ENCODE measurements at places on chromosomes 2 and 18. TPM values are rescaled to one million over a fixed set of nuclear protein-coding genes. Genes with fewer than 3 reads are reported as not detected.

- H3K4me1 ChIP-seq: no peaks in the 10 kb centered on the region
- H3K27me3 ChIP-seq: no peaks in the 10 kb centered on the region
- no peak overlapping the region for H3K4me3 ChIP-seq
- no peak for DNase-seq
These were observed 139.0 kb upstream of the LINC00305 start for GRCh38 chr18:64287926-64288325.

DNA sequence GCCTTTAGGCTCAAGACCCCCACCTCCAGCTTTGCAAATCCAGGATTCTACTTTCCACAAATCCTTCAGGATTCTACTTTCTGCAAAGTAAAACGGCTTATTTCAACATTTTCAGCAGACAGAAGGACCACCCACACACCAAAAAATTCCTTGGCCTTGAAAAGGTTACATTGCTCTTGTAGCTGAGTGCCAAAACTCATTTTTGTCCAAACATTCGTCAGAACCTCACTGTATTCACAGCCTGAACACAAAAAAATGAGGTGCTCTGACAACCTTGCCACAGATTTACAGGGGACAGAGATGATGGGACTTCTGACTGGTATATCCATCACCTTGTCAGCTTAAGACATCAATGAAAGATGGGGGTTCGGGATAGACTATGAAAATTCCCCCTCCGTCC lies 63.0 kb upstream of the COX7A2L start:
- H3K36me3 ChIP-seq: no peaks in the 10 kb centered on the region
- H3K27ac ChIP-seq: no peak overlapping the region
- no peak overlapping the region for H3K4me3 ChIP-seq

DNA sequence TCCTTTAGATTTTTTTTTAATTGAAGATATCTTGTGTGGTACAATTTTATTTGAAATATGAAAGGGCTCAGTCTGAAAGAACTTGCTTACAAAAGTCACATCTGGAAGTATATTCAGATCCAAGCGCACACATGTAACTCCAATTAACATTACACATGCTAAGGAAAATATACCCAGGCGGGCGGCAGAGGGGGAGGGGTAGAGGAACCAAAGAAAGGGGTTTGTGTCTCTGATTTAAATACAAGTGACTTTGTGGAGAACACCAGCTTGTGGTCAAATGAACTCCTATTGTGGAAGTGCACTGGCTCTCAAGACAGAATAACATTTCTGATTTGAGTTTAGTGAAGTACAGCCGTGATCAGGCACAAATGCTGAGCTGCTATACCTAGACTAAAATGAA lies 280.2 kb upstream of the SOX11 start:
- no peaks in the 10 kb centered on the region for H3K36me3 ChIP-seq
- no peak overlapping the region for H3K27ac ChIP-seq
- no peaks in the 10 kb centered on the region for H3K4me1 ChIP-seq
- no peak for DNase-seq
- no peak overlapping the region for H3K4me3 ChIP-seq

- no peak for DNase-seq
- no peaks in the 10 kb centered on the region for H3K36me3 ChIP-seq
- no peak overlapping the region for H3K4me3 ChIP-seq
These were observed 927.0 kb upstream of the CRIM1 start for GRCh38 chr2:35428548-35428947.

TRIM54 gene
- polyA plus RNA-seq: 0.77 TPM

DNA sequence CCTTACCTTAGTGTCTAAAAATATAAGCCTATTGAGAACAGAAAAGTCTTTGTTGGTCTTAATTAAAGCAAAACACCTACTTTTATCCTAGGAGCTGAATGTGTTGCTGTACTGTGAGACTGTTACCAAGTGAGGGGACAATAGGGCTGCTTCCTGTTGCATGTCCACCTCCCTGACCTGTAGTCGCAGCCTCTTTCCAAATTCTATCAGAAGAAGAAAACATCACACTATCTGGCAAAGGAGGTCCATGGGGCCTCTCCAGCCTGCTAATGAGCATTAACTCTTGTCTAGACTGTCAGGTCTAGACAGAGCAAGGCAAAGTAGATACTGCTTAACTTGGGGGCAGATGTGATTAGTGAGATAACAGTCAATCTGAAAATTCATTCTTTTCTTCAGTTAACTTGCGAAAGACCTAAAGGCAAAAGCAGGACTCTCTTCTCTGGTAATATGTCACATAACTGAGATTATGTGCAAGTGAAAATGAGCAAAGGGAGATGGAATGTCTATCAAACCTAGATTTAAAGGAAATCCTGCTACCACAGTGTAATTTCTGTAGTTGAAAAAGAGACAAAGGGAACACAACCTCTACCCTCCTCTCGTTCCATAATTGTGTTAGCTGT lies 66.9 kb downstream of the CDH20 start:
- H3K27me3 ChIP-seq: no peaks in the 10 kb centered on the region
- no peak overlapping the region for H3K27ac ChIP-seq
- no peaks in the 10 kb centered on the region for H3K4me1 ChIP-seq

DNA sequence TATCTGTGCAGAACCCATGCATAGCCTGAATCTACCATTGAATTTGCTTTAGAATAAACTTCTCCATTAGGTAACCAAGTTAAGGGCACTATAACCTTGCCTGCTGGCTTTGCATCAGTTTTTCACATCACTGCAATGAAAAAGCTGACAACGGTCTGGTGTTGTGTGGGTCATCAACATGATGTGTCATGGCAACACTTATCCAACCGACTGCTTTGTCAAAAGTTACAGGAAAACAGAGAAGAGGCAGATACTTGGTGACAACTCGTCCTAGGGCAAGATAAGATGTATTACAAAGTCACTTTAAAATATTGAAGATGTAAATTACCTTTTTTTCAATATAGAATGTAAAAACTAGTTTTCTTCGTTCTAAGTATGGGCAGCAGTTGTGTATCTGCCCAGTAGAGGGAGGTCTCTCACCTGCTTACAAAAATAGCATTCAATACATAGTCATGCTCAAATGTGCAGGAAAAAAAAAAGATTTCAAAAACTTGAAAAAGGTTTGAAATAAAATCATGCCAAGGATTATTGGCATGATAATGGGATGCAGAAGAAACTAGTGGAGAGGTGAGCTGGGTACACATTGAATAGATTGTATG lies 96.3 kb downstream of the EVA1A start:
- no peaks in the 10 kb centered on the region for H3K36me3 ChIP-seq
- no peaks in the 10 kb centered on the region for H3K4me1 ChIP-seq
- H3K27me3 ChIP-seq: no peaks in the 10 kb centered on the region
- DNase-seq: no peak

DNA sequence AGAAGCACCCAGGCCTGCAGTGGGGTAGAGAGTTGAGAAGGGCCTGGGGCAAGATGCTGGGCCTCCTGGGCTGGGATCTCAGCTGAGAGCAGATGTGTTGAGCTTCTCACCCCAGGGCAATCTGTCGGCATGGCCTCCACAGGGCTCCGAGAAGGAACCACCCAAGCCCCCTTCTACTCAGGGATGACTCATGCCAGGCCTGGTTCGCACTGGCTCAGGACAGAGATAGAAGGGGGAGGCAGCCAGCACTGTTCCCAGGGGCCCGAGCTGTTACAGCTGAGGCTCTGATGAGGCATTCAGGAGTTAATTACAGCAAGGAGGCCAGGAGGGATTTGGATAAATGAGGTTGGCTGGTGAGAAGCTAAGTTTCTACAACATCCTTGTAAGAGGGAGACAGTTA lies 62.5 kb downstream of the CENPO start:
- peak; percentile 50 for DNase-seq
- no peaks in the 10 kb centered on the region for H3K36me3 ChIP-seq
- no peak overlapping the region for H3K4me3 ChIP-seq
- peak overlapping the region; percentile 54 for H3K27ac ChIP-seq
- H3K27me3 ChIP-seq: no peaks in the 10 kb centered on the region

DNAJC5G gene
- polyA plus RNA-seq: not detected

UPP2 gene
- not detected for polyA plus RNA-seq

EPHA4 gene
- 2.9 TPM for polyA plus RNA-seq

DNA sequence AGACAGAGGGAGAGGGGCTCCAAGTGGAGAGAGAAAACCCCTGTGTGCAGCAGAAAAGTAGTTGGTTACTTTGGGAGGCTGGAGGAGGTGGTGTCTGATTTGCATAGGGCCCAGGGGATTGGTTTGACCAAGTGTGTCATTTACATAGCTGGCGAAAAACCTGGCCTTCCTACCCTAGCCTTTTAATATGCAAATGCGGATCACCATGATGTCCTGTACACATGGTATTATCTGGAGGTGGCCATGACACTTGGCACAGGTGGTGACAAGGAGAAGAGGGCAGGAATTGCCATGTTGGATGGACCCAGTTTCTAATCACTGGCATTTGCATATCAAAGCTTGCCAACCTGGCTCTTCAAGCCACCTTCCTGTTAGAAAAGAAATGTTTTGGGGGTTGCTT lies 120.8 kb upstream of the CHAC2 start:
- H3K27ac ChIP-seq: no peak overlapping the region
- no peaks in the 10 kb centered on the region for H3K36me3 ChIP-seq
- DNase-seq: no peak
- no peaks in the 10 kb centered on the region for H3K4me1 ChIP-seq

FAP gene
- polyA plus RNA-seq: 0.89 TPM

DNA sequence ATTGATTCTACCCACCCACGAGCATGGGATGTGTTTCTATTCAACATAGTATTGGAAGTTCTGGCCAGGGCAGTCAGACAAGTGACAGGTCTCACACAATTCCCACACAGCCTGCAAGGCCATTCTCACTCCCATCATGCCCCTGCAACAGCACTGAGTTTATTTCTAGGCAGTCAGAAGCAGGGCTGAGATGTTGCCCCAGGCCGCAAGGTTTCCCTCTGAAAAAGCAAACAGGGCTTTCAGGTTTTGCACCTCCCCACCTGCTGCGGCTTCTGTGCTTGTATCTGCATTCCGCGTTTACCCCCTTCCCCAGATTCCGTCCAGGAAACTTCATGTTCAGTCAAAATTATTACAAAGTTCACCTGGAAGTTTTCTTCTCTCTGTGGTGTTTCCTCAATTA lies 9.4 kb upstream of the TACR1 start:
- H3K27me3 ChIP-seq: no peaks in the 10 kb centered on the region
- no peak for DNase-seq
- no peaks in the 10 kb centered on the region for H3K4me1 ChIP-seq

- no peak overlapping the region for H3K4me3 ChIP-seq
- H3K27me3 ChIP-seq: peaks cover 11% of the 10 kb centered on the region
- H3K36me3 ChIP-seq: no peaks in the 10 kb centered on the region
- H3K27ac ChIP-seq: no peak overlapping the region
These were observed 31.4 kb downstream of the SH3BP4 start for GRCh38 chr2:234983011-234983726.

DNA sequence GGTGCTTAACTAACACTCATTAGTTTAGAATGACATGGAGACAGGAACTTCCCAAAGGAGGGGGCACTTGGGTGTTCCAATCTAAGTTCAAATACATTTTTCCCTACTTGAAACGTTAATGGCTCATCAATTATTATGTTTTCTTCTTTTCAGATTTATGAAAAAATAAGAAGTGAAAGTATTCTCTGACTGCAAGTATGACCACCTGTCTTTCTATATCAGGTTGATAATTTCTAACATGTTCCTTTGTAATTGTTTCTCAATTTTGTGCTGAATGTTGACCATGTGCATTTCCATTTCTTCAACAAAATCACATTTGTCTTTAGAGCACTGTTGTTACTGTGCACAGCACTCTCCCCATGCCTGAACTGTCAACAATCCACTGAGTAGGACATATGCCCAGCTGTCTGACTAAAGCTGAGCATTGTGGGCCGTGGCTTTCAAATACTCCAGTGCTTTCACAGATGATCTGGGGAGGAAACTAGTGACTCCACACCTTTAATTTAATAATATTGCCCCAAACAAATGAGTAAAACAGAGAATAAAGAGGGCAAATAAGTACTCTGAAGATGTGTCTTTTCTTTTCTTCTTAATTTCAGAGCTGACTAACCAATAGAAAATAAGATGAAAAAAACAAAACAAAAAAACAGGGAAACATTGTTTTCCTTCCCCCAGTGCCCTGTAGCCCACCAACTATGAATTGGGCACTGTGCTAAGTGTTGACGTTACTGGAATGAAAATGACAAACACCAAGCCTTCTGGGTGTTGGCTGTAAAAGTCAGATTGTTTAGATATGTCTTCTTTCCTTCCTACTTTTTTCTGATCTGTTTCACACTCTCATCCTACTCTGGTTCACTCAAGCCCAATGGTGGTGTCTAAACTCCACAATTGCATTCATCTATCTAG lies 16.0 kb downstream of the LANCL1 start:
- no peak for DNase-seq
- H3K36me3 ChIP-seq: peaks cover 33% of the 10 kb centered on the region
- H3K4me1 ChIP-seq: no peaks in the 10 kb centered on the region
- H3K4me3 ChIP-seq: no peak overlapping the region

BCL11A gene
- polyA plus RNA-seq: 61.6 TPM

DNA sequence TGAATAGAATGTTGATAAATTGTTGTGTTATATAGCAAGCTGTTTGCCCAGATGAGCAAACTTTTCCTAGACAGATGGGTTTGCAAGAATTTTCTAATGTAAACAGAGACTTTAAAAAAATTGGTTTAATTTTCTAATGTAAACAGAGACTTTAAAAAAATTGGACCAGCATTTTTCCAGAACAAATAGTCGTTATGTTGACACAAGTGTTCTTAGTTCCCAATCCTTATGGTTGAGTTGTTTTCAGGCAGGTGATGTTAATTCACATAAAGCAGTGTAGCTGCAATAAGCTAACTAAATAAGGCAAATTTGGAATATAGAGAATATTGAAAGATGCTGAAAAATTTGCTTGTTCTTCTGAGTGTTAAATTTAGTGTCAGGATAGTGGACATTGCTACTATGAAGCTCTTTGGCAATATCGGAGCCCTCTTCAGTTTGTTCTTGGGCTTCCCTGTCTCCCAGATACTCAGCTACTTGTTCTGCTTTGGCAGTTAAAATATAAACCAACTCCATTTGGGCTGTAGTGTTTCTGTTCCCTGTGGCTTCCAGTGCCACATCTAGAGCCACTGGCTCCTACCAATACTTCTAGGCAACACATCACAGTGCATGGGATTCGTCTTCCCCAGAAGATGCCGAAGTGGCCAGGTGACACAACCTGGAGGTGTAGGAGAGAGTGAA lies 105.7 kb downstream of the DYNAP start:
- H3K36me3 ChIP-seq: no peaks in the 10 kb centered on the region
- no peaks in the 10 kb centered on the region for H3K4me1 ChIP-seq
- no peak for DNase-seq
